ENCODE measurements at places on chromosomes 3 and 15.
A peak's percentile ranks its signal among the peaks of the same experiment; 100 is the strongest.

GRCh38 chr3:126355777-126356372, 1.3 kb downstream of the KLF15 start:
- H3K4me3 ChIP-seq = peak overlapping the region; percentile 5
- peak overlapping the region; percentile 98 for H3K27ac ChIP-seq
- H3K36me3 ChIP-seq = no peaks in the 10 kb centered on the region
- peaks cover 5% of the 10 kb centered on the region for H3K4me1 ChIP-seq
- H3K27me3 ChIP-seq = no peaks in the 10 kb centered on the region

GRCh38 chr3:122689587-122689986, 8.9 kb downstream of the PARP14 start:
- peak; percentile 21 for DNase-seq
- H3K4me3 ChIP-seq = no peak overlapping the region
- no peaks in the 10 kb centered on the region for H3K27me3 ChIP-seq

DNA sequence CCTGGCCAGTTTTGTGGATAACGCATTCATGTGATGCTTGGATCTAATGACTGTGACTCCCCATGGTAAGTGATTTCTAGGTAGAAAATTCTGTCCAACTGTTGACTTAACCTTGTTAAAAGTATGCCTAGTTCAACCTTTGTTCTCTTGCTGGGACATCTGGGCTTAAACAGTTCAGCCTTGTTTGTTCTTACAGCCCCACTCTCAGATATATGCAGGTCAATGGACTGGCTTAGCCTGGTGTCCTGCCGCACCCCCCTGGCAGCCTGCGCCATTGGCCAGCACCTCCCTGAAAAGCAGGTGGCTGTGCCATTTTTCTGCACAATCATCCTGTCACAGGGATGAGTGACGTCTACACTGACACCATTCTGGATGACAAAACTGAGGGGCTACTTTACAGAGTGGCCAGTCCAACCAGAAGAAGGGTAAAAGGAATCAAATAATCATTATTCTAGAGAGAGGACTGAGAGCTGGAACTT, 244.7 kb upstream of the ONECUT1 start:
- H3K27ac ChIP-seq = no peak overlapping the region
- no peak for DNase-seq
- H3K4me1 ChIP-seq = no peaks in the 10 kb centered on the region
- H3K4me3 ChIP-seq = no peak overlapping the region

- H3K4me1 ChIP-seq = no peaks in the 10 kb centered on the region
- H3K27ac ChIP-seq = no peak within 1 kb of the TSS
- peaks cover 31% of the 10 kb centered on the region for H3K27me3 ChIP-seq
- peak within 1 kb of the TSS; percentile 31 for H3K4me3 ChIP-seq
- no peak for DNase-seq
- no peaks in the 10 kb centered on the region for H3K36me3 ChIP-seq
Measured at GRCh38 chr3:10816019-10816862, at the start of gene SLC6A11. SLC6A11 (plus strand) TSS chr3:10816228; CDS start chr3:10816266, 38 bp downstream.

- no peak overlapping the region for H3K27ac ChIP-seq
- H3K27me3 ChIP-seq = no peaks in the 10 kb centered on the region
- H3K4me3 ChIP-seq = no peak overlapping the region
- H3K36me3 ChIP-seq = no peaks in the 10 kb centered on the region
- DNase-seq = no peak
Measured at GRCh38 chr15:74611834-74612233, 3.8 kb upstream of the CLK3 start.

GRCh38 chr15:29393443-29393842, 123.8 kb upstream of the NSMCE3 start:
- no peak for DNase-seq
- no peaks in the 10 kb centered on the region for H3K4me1 ChIP-seq
- H3K4me3 ChIP-seq = no peak overlapping the region
- no peak overlapping the region for H3K27ac ChIP-seq
- no peaks in the 10 kb centered on the region for H3K36me3 ChIP-seq

GRCh38 chr3:97043411-97043810, 229.0 kb downstream of the EPHA6 start:
- no peak overlapping the region for H3K27ac ChIP-seq
- H3K27me3 ChIP-seq = no peaks in the 10 kb centered on the region
- H3K36me3 ChIP-seq = no peaks in the 10 kb centered on the region
- no peaks in the 10 kb centered on the region for H3K4me1 ChIP-seq
- DNase-seq = no peak

Data from adrenal gland (tissue), 19 donors.